ENCODE measurements at places on chromosomes 2 and 18.

DNA sequence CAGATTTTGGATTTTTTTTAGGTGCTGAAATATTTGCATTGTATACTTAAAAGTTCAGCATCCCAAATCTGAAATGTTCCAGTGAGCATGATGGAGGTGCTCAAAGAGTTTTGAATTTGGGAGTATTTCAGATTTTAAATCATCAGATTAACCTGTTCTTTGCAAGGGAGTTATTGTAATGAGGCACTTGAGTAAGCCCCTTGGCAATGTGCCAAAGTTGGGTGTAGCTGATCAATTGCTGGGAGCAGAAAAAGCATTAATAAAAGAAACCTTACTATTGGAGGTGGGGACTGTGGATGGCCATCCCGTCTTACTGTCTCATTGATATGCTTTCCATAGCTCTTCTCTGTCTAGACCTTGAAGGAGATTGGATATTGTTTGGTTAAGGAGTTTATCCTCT, 28.3 kb downstream of the MALT1 start:
- no peak for DNase-seq

- DNase-seq: no peak
These were observed 65.0 kb upstream of the HPCAL1 start for GRCh38 chr2:10237392-10238321.

DNA sequence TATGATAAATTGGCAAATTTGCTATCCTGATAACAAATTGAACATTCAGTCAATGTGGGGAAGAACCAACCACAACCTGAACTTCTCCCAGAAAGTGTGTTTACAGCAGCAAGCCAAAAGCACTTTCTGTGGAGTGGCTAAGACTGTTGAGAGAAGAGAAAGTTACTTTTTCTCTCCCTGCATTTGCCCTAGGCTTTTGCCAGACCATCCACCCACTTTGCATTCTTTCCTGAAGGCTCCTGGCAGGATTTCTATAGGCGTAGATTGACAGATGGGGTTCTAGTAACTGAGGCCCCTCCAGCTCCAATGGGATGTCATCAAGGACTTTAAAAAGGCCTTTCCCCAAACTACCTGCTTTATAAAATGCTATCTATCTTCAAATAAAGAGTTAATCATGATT, 215.2 kb downstream of the GULP1 start:
- no peak for DNase-seq

DNA sequence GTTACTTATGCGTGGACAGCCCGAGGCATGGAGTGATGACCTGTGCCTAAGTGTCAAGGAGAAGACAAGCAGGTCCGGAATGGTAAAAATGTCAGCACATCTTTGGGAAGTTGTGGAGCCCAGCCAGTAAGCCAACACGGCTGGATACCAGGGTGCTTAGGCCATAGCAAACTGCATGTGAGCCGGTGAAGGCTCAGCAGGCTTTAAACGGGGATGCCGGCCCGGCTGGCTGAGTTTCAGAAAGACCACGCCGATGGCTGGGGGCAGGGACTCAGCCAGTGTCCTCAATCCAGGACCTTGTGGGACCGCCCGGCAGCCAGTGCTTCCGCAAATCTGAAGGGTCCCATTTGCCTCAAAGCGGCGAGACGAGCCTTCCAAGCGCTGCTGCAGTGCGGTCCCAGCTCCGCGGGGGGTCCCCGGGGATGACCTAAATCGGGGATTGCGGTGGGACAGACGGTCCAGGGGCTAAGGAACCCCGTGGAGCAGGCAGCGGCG, 946 bp upstream of the AGAP1 start:
- no peak for DNase-seq

Data from NCI-H446 treated with DMSO at 0.1 percent for 48 hours (cell line).